HEK293T (cell line): ENCODE measurements at places on chromosomes 2 and 18.
A peak's percentile ranks its signal among the peaks of the same experiment; 100 is the strongest.

DNA sequence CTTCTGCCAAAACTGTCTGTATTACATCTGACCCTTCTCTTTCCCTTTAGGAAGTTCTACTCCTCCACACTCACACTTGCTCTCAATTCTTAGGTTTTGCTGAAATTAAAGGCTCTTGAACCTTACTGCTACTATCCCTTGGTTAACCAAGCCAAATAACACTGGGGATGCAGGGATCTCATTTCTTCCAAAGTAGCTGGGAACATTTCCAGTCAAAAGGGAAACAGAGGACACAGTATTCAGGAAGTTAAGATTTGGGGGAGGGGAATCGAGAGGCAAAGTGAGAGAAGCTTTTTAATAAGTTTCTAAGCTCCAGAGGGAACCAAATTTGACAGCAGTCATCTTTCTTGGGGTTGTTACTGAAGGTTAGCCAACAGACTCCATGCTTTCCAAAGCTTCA lies 6.2 kb downstream of the SEPTIN2 start:
- no peak for DNase-seq

GRCh38 chr2:31467426-31467825 lies 52.9 kb upstream of the XDH start:
- DNase-seq, result no peak

GRCh38 chr18:77166523-77166922 lies 33.9 kb upstream of the MBP start:
- no peak for DNase-seq

DNA sequence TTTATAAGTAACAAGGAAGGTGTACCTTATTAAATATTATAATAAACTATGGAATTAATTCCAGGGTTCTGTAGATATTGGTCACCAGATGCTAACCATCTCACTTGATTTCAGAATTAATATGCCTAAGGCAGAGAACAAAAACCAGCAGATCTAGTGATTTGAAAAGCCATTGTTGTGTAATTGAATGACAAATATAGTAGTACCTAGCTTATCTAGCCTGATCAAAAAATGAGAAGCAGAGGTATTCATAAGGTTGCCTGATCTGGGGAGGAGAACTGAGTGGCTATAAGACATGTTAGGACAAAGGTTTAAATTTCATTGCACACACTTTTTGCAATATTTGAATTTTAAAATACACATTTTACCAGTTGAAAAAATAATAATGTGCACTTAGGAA lies 132.0 kb upstream of the UBE2E3 start:
- DNase-seq, result no peak

DNA sequence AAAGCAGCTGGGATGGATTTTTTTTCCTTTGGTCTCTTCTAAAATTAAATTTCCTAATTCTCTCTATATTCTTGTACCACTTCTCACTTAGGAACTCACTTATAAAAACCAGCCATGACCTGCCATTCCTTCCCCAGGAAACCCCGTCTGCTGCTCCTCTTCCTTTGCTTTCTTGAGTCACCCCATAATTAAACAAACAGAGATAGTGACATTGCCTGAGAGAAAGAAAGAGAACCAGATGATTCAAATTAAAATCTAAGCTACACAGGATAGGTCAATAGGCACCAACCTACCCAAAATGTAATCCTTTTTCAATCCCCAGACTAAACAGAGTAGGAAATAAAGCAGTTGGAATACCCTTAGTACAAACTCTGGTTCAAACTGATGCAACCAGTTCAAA lies 9.7 kb downstream of the STK39 start:
- DNase-seq, result no peak

DNA sequence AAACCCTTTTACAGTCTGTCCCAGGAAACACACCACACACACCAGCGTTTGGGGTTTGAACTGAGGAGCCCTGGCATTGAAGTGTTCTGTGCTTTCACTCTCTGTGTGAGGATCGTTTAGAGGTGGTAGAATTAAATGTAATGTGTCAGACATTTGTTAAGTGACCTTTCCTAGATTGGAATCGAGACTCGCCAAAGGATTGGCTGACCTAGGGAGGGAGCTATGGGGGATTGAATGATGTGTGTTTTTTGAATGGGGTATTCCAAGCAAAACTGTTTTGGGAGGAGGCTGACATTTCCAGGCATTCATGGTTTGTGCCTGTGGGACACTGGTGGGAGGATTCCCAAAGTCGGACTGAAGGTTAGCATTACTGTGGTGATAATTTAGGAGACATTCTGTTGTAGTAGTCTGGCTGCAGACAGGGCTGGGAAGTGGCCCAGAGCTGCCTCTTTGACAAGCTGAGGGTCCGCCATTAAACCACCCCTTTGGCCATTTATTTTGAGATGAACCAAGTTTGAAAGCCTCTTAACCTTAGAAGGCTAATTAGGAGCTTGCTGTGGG lies 1.7 kb downstream of the MYO1B start:
- no peak for DNase-seq

DNA sequence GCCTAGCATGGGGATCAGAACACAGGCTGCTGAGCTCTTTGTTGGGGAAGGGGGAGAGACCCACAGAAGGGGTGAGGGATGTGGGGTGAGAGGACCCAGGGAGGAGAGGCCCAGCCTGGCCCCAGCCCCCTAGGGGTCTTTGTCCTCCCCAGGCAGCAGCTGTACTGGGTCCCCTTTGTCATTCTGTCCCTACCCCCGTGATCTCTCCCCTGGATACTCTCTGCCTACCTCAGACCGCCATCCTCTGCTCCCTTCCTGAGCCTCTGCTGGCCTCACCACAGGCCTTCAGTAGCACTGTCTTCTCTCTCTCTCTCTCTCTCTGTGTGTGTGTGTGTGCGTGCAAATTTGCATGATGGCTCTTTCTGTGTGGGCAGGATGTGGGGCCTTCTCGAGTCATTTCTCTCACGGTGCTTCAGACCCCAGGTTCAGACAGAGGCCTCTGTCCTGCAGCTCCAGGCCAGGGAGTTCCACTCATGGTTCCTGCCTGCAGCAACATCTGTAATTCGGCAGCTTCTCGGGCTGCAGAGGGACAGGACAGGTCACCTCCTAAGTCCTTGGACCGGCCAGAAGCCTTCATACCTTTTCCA lies 1.4 kb downstream of the PSD4 start:
- DNase-seq, result no peak

DNA sequence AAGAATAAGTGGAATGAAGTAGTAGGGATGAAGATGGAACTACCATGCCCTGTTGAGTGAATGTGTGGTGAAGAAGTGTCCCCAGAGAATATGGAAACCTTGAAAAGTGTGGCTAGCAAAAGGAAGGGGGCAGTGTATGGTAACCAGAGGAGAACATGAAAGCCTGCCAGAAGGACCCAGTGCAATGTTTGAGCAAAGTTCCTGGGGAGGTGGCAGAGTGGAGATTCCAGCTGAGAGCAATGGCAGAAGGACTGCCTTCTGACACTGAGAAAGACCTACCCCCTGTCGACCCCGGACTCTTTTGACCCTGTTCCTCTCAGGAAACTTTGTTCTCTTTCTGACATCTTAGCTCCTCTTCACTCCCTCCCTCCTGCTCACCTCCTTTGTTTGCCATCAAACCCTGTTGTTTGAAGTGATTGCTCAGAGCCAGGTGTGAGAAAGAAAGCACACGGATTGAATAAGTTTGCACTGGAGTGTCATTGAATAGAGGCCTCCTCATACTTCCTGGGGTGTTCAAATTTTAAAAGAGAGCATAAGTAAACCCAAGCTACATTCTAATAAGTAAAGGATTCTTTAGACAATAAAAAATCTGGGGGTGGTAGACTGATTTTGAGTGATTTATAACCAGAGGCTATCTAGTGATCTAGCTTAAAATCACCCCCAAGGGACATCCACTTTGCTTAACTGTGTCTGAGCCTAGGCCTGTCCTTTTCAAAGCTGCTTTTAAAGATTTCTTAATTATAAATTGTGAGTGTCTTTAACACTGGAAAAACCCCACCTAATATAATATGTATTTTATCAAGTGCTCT lies 57.1 kb downstream of the TRIB2 start:
- no peak for DNase-seq

- peak; percentile 49 for DNase-seq
Measured at GRCh38 chr2:23375448-23375847, 9.5 kb upstream of the KLHL29 start.

GRCh38 chr2:2797797-2798196 lies 466.7 kb upstream of the MYT1L start:
- DNase-seq, result no peak

DNA sequence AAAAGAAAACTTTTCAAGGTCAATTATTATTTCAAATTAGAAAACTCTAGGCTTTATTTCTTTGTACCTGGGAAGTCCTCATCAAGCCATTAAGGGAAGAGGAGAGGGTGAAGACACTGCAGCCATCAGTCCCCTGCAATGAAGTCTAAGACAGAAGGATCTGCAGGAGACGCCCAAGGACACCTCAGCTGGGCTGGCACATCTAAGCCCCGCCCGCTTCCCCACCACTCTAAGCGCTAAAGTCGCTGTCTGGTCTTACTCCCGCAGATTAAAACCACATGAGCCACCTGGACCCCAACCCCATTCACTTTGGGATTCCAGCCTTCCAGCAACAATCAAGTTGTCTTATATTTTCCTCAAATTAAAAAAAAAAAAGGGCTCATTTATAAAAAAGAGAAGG lies 104.4 kb downstream of the AFF3 start:
- no peak for DNase-seq

DNA sequence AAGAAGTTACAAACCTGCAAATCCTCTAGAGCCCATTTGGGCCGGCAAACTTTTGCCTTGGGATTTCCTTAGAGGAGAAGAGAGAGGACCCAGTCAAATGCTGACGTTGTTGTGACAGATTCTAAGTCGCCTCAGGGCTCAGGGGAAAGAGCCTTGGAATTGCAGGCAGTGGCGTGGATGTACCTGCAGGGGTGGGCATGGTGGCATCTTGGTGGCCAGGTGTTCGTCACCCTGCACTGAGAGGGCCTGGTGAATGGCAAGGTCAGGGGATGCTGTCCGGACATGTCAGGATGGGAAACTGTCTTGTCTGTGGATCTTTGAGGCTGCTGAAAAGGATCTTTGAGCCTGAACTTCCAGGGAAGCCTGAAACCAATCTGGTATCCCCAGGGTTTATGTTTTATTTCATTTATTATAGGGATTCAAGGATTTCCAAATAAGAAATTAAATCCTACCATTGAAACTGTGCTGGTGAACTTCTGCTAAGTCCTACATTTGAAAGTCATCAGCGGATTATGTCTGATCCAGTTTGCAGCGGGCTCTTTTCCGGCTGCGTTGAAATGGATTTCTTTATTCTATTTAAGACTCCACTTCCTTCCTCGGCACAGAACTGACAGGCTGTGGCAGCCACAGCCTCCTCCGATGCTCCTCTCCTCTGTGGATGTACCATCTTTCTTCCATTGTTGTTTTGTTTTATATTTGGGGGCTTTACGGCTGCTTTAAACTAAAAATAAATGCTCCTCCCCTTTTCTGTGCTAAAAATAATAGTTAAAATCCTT lies 207.6 kb downstream of the AGAP1 start:
- DNase-seq, result no peak

- DNase-seq, result no peak
Measured at GRCh38 chr2:216188956-216189355, 79.8 kb downstream of the XRCC5 start.

GRCh38 chr18:42305869-42306593 lies 351.0 kb downstream of the PIK3C3 start:
- DNase-seq, result no peak
